Stimulated activated CD8-positive, alpha-beta memory T cell treated with anti-CD3 and anti-CD28 coated beads, Interleukin-7, amount 100 ng/mL, for 1 hour (primary cell): ENCODE measurements at places on chromosomes 16 and 17.

- no peak for DNase-seq
Measured at GRCh38 chr16:76681296-76681695, 404.1 kb downstream of the CNTNAP4 start.

DNA sequence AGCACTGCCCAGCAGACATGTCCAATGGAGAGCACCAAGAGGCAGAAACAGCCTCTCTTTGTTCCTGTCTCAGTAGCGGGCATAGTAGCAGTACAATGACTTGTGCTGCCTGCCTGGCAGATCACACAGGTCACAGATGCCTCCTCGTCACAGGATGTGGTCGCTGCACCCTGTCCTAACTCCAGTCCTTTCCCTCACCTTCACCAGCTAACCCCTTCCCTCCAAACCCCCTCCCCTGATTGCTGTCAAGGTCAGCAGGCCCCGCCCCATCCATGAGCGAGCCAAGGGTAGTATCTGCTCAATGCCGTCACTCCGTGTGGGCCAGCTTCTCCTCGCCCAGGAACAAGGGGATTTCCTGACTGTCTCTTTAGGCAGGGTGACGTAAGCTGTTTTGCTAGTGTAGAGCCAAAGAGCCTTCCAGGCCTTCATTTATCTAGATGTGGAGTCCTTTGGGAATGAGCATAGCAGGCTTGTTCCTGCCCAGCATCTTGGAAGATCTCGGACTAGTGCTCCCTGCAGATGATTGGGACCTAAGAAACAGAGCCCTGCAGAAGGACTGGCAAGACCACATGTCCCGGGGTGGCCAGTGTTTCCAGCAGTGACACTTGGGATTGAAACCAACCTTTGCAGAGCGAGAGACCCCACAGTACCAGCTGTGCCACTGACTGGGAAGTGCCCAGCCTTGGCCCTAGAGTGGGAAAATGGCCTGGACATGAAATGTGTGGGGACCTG lies 75.9 kb upstream of the TNRC6C start:
- peak; percentile 44 for DNase-seq

GRCh38 chr16:18024611-18025010 lies 311.9 kb downstream of the NPIPA8 start:
- DNase-seq: no peak

DNA sequence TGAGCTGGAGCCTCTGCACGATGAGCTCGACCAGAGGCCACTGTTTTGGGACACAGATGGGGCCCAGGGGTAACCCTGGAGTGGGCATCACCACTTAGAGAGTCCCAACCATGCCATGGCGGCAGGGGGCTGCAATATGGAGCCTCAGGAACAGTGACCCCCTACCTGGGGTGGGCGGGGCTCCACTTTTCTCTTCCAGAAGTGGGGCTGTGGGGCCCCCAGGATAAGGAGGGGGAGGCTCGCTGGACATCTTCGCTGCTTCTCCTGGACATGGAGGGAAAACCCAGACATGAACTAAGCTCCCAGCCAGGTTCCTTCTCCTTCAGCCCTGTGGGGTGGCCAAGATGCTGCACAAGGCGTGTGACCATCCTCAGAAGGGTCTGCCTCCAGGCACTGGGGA lies 24.7 kb downstream of the CDIP1 start:
- DNase-seq: no peak

DNA sequence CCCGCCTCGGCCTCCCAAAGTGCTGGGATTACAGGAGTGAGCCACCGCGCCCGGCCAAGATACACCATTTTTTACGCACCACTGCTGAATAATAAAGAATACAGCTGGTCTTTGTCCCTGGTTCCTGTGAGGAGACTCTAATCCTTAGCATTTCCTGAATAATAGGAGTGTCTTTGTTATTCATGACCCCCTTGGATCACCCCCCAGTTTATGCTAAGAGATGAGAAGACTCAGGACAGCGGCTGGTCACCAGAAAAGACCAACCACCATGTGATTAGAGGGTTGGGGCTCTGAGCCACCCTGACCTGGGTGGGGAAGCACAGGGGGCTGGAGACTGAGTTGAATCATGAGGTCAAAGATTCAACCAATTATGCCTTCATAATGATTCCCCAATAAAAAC lies 17.3 kb downstream of the PHLPP2 start:
- no peak for DNase-seq
